ENCODE measurements at places on chromosomes 5 and 9.

- DNase-seq, result no peak
Observed at GRCh38 chr5:110817459-110817858, 78.7 kb downstream of the SLC25A46 start.

GRCh38 chr5:169647566-169647965, 10.5 kb downstream of the DOCK2 start:
- DNase-seq, result no peak

- no peak for DNase-seq
Observed at GRCh38 chr5:11791792-11792191, 112.5 kb downstream of the CTNND2 start.

DNA sequence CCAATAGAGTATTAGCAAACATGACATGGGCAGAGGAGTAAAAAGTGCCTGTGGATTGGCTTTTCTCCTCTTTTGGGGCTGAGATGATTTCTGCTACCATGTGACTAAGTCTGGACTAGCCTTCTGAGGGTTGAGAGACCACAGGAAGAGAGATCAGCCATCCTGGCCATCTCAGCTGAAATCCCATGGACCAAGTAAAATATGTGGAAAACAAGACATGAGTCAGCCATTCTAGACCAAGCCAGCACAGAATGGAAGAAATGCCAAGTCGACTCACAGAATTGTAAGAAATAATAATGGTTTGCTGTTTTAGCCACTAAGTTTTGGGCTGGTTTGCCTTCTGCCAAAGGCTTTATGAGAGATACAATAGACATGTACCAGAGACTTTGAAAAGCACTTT, 377.8 kb downstream of the CHSY3 start:
- no peak for DNase-seq

DNA sequence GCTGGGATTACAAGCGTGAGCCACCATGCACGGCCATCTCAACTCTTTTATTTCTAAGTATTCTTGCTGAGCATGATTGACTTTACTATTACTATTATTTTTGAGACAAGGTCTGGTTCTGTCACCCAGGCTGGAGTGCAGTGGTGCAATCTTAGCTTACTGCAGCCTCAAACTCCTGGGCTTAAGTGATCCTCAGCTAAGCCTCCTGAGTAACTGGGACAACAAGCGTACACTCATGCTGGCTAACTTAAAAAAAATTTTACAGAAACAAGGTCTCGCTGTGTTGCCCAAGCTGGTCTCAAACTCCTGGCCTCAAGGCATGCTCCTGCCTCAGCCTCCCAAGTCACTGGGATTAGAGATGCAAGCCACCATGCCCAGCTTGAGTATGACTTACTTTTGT, 443.7 kb downstream of the ARHGEF28 start:
- DNase-seq, result no peak

- DNase-seq, result no peak
Observed at GRCh38 chr9:88672874-88673689, 138.1 kb downstream of the NXNL2 start.

- DNase-seq, result no peak
Observed at GRCh38 chr5:147779694-147780093, 2.8 kb downstream of the JAKMIP2 start.

GRCh38 chr5:113678924-113679575, 165.6 kb downstream of the YTHDC2 start:
- DNase-seq, result peak; percentile 42

DNA sequence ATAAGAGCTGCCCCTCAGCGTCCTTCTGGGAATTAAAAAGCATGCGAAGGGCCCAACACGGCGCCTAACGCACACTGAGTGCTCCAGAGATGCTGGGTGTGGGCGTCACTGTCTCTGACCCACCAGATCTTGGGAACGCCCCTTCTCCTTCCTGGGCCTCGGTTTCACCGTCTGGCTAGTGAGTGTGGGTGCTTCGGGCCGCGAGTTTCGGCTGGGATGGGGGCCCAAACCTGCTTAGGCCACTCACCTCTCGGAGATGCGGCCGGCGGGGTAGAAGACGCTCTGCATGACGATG, 3.7 kb downstream of the PIP5KL1 start:
- DNase-seq, result no peak

- no peak for DNase-seq
Observed at GRCh38 chr9:129567842-129568559, 52.9 kb downstream of the C9orf50 start.

DNA sequence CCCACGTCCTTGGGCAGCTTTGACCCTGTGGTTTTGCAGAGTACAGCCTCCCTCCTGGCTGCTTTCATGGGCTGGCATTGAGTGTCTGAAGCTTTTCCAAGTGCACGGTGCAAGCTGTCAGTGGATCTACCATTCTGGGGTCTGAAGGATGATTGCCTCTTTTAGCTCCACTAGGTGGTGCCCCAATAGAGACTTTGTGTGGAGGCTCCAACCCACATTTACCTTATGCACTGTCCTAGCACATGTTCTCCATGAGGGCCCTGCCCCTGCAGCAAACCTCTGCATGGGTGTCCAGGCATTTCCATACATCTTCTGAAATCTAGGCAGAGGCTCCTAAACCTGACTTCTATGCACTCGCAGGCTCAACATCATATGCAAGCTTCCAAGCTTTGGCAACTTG, 644.2 kb upstream of the CDH9 start:
- no peak for DNase-seq

DNA sequence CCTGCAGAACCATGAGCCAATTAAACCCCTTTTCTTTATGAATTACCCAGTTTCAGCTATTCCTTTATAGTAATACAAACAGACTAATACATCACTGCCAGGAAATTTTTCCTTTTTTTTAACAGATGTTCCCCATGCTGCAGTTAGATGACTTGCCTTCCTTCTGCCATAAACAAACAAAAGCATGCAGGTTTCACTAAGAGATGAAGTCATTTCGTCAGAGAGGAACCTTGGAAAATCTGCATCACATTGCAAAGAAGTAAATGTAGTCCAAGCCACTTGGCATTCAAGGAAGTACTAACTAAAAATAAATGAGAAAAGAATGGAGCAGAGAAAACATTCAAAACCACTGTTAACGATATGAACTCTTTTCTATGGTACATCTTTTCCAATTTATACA, 194.1 kb upstream of the EFNA5 start:
- no peak for DNase-seq

- no peak for DNase-seq
Observed at GRCh38 chr5:10635867-10636350, 72.0 kb downstream of the ANKRD33B start.

- DNase-seq, result peak; percentile 68
Observed at GRCh38 chr9:119873877-119874276, 504.6 kb upstream of the BRINP1 start.

DNA sequence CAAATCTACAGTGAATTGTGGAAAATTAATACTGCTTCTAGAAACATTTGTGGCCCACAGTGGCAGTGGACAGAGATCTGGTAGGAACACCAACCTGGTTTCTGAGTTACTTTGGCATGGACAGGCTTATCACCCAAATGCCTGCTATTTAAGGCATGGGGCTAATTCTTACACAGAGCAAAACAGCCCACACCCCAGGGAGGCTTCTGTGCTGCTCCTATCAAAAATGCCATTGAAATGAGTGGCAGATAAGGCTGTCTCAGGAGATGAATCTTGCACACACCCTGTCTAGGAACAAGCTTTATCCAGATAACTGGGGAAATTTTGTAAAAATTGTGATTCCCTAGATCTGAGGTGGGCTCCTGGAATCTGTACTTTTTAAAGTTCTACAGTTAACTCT, 307.1 kb downstream of the TLE1 start:
- DNase-seq, result no peak

DNA sequence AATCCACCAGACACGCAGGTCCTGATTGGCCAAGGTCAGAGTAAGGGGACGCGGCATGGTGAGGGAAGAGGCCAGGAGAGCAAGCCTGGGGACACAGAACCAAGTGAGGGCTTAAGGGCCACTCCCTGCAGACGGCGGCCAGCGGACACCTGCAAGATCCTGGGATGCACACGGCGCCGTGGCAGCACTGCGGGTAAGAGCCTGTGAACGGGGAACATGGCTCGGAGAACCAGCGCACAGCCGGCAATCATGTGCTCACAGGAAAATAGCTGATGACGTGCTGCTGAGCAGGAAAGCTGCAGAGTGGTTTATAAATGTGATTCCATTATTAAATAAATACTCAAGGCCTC, 27.0 kb upstream of the NSMF start:
- DNase-seq, result no peak

DNA sequence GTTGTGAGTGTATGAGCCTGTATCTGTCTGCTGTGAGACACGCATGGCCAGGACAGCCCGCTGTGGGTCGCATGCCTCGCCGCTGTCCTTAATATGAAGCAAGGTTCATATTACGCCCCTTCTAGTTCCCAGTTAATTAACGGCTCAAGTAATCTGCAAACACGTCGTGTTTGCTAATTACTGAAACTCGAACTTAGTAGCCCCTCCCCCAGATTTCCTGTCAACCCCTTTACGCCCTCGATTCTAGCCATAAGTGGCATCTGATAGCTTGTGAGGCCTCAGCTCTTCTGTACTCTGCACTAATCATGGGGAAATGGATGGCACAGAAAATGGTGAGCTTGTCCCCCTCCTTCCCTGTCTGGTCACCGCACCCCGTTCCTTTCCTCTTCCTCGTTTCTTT, 116.9 kb upstream of the OTULINL start:
- peak; percentile 100 for DNase-seq

- DNase-seq, result no peak
Observed at GRCh38 chr9:75451045-75451444, 362.7 kb downstream of the OSTF1 start.

- no peak for DNase-seq
Observed at GRCh38 chr9:125332527-125332926, 70.9 kb downstream of the GAPVD1 start.

GRCh38 chr9:89661956-89662717, 57.3 kb downstream of the GADD45G start:
- peak; percentile 97 for DNase-seq
